ENCODE measurements at places on chromosomes 3 and 15.

DNA sequence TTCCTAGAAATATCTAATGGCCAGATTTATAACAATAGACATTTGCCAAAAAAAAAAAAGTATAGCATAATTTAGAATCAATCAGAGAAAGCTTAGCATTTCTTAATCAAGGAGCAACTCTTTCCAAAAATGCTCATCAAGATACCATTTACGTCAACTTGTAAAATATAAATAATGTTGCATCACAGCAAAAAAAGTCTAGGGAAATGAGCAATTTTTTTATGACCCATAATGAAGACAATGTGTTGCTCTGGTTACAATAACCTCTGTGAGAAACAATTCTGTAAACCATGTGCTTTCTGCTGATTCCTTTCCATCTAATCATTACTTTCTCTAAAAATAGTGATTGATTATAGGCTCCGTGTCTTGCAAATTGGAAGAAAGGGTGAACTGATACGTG is 36.3 kb downstream of the KBTBD8 start:
- no peak for DNase-seq

DNA sequence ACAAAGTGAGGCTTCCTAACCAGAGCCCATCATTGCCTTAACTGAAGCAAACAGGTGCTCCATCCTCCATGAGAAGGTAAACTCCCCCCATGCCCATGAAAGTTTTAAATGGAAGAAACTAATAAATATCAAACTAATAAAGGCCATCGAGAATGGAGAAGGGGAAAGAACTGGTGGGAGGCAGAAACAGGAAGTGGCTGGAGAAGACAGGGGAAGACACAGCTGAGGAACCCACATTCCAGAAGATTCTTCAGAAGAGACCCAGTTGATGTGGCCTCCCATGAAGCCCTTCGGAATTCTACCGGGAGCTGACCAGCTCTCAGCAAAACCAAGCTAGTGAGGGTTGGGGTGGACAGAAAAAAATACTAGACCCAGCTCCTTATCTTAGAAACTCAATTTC is 41.6 kb downstream of the SH3BP5 start:
- no peak for DNase-seq

GRCh38 chr15:39360452-39360851 is 220.4 kb upstream of the THBS1 start:
- DNase-seq, result no peak

DNA sequence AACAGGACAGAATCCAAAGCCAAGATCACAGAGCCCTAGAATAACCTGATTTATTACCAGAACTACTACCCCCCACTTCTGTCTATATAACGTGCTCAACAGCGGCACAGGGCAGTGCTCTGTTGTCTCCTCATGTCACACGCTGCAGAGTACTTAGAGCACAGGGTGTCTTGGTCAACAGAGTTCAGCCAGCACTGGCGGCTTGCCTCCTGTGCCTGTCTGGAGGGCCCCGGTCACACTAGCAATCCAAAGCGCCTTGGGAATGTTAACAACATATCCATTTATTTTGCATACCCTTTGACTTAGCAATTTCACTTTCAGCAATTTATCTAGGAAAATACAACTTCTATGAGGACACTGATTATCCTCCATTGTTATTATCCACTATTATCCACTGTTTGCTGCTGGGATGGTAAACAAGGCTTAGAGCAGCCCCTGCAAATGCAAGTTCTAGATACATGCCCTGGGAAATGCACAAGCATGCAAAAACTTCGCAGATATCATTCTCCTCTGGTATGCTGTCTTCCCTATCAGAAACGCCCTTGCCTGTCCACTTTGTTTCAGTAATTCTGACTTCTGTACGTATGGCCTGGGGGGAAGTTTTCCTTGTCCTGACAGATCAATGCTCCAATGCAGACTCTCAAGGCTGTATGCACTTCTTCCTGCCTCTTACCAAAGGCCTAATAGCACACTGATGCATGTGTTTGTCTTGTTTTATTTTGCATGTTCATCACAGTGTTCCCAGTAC is 86.2 kb upstream of the OCA2 start:
- no peak for DNase-seq

- no peak for DNase-seq
Measured at GRCh38 chr3:157043771-157044170, 116.2 kb downstream of the CCNL1 start.

DNA sequence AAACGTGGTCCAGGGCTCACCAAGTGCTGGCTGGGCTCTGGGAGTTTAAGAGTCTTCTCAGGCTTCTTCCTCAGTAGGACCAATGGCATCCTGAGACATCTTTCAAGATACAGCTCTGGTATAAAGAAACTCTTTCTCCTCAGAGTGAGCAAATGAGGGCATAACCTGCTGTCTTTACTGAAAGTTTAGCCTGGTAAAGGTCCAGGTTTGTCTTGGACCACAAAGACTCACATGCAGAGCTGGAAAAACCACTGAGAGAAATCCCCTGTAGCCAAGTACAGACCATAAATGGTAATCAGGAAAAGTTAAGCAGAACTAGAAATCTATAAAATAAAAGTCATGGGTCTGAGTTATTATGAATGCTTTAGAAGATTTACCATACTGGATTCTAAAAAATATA is 23.1 kb downstream of the CD47 start:
- DNase-seq, result no peak

DNA sequence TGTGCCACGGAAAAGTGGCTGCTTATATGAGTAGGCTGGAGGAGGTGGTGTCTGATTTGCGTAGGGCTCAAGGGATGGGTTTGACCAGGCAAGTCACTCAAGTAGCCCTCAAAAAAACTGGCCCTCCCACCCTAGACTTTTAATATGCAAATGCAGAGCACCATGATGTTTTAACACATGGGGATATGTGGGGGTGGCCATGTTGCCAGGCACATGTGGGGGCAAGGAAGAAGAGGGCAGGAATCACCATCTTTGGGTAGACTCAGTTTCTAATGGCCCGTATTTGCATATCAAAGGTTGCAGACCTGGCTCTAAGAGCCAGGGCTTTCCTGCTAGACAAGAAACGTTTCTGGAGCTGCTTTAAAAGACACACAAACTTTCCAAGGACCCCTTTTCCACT is 307.2 kb upstream of the NDN start:
- DNase-seq, result no peak

GRCh38 chr15:22956257-22956977 is 23.8 kb downstream of the CYFIP1 start:
- DNase-seq, result no peak

DNA sequence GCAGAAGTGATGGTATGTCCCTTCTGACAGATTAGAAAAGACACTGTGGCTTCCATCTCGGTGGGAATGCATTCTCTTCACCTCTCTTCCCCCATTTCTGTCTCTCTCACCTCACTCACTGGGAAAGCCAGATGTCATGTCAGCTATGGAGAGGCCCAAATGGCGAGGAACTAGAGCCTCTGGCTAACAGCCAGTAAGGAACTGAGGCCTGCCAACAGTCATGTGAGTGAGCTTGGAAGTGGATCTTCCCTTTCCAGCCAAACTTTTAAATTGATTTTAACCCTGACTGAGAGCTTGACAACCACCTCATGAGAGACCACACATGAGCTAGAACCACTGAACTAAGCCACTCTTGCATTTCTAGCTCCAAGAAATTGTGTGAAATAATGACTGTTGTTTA is 35.2 kb upstream of the CDAN1 start:
- no peak for DNase-seq

DNA sequence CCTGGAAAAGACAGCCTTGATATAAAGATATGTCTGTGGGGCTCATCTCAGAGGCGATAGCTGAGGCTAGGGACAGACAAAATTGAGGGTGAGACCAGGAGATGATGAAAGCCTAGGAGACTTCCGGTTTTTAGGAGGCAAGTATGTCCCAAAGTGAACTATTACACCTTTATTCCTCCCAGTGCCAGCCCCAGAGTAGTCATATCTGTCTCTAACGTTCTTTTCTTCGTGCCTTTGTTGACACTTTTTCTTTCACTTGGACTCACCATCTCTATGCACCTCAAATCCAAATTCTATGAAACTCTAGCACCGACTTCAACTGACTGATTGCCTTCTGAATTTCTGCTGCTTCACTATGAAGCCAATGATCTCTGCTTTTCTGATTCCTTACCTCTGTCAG is 93.8 kb upstream of the RASGRP1 start:
- no peak for DNase-seq

DNA sequence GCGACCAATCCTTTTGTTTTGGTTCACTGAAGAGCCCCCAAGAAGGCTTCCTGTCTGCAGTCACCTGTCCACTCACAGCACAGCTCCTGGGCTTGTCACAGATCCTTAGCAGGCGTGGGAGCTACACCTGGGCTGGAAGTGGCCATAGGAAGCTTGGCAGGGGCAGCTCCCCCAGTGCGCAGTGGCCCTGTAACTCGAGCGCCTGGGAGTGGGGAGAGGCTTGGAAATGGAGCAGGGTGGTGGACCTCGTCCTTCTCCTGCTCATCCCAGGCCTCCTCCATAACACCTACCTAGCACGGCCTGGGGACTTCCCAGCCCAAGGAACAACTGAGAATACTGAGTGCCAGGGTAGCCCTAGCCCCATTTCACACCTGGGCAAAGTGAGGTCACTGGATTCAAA is 19.3 kb upstream of the TGM5 start:
- no peak for DNase-seq

DNA sequence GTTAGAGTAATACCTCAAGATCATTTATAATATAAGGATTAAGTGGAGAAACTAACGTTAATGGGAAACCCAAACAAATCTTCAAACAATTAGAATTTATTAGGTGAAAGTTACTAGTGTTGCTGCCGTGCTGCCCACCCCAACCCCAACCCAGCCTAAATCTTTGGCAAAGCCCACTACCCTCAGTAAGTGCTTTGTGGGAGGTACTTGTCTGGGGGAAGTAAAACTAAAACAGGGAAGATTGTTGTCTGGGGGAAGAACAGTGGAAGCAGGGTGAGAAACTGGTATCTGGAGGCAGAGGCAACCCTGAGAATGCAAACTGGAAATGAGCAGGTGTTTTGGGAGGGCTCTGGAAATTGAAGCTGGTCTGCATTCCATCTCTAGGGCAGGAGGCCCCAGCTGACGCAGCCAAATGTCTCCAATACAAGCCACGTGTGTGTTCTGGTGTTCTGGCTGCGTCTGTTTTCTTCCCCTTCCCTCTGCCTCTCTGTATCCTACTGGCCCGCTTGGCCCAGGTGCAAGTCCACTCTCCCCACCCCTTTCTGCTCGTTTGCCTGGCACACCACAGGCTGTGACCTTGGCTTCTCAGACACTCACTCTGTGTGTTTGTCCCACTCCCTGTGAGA is 32.7 kb downstream of the FEM1B start:
- DNase-seq, result peak; percentile 20

- no peak for DNase-seq
Measured at GRCh38 chr15:58498821-58499580, 67.2 kb downstream of the LIPC start.

DNA sequence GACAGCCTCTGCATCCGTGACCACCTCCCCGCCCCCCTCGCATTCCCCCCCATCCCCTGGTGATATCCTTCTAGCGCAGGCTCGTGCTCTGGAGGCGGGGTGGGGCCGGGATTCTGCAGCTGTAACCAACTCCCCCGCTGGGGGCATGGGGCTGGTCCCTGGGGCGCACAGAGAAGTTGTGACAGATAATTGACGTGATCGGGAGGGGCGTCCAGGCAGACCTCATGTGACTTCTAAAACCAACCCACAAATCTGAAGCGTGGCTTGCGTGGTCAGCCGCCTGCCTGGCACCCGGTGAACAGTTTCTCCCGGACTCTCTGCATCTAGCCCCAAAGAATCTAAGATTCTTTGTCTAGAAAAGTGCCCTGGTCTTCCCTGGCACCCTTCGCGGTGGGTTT is 100.6 kb upstream of the IGF1R start:
- peak; percentile 55 for DNase-seq

- DNase-seq, result no peak
Measured at GRCh38 chr15:94877833-94878232, 646.5 kb downstream of the MCTP2 start.

DNA sequence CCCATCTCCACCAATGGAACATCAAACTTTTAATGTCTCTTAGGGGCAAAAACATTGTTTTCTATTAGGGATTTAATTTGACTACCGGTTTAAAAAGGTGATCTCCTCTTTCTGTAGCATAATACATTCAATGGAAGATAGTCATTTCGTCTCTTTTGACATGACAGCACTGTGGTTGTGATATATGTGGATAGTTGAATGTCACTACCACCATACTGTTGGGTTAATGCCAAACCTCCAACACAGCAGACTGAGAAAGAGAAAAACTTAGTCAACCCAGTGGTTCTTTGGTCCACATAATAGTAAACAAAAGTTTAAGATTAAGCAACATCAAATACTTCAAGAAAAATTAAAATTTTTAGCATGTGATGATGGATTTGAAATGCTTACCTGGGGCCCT is 530.4 kb downstream of the AGBL1 start:
- DNase-seq, result no peak

- DNase-seq, result no peak
Measured at GRCh38 chr3:48475188-48475587, 28.7 kb downstream of the ATRIP start.

- no peak for DNase-seq
Measured at GRCh38 chr3:185572183-185572582, 13.9 kb upstream of the SENP2 start.

GRCh38 chr3:129132097-129132866 is 10.7 kb upstream of the RAB43 start:
- DNase-seq, result no peak

GRCh38 chr3:17605032-17605431 is 137.4 kb downstream of the TBC1D5 start:
- DNase-seq, result no peak

- no peak for DNase-seq
Measured at GRCh38 chr15:68640791-68641331, 62.1 kb downstream of the CORO2B start.

- no peak for DNase-seq
Measured at GRCh38 chr3:168117059-168117458, 21.3 kb upstream of the GOLIM4 start.

DNA sequence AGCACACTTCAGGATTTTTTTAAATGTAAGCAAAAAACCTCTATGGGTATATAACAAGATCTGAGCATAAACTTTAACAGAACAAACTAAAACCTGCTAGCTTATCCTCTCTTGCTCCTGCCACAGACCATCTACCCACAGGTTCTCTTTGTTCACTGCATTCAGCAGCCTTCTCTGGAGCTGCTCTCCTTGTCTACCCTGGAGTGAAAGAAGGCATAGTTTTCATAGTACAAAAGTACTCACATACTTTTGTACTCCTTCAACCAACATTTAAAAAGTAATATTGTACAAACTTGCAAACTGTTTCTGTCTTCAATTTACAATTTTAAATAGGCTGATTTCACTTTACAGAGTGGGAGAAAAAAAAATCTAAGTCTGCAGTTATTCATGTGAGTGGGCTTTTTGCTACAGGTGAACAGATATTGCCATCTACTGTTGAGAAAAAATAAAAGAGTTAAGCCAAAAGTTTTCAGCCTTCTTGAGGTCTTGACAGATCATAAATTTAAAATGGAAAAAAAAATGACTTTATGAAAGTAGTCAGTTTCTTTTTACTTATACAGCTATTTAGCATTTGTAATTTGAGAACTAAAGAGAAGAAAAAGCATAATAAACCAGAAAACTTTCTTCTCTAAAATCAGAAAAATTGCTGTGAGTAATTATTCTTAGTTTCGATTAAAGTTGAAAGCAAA is 20.4 kb downstream of the TERC start:
- DNase-seq, result no peak

- no peak for DNase-seq
Measured at GRCh38 chr3:179768080-179768479, 115.2 kb downstream of the USP13 start.
